Left kidney (tissue), 8 donors: ENCODE measurements at places on chromosomes 5 and 9. TPM values are rescaled to one million over a fixed set of nuclear protein-coding genes. Genes with fewer than 3 reads are reported as not detected.
A peak's percentile ranks its signal among the peaks of the same experiment; 100 is the strongest.

PLEKHG4B gene
- polyA plus RNA-seq = 15.0 TPM

ZNF462 gene
- 37.9 TPM for polyA plus RNA-seq

APBA1 gene
- 17.9 TPM for polyA plus RNA-seq

ACER2 gene
- polyA plus RNA-seq = 13.5 TPM

- no peak for DNase-seq
Measured at GRCh38 chr5:116531635-116532034, 43.0 kb downstream of the SEMA6A start.

GRCh38 chr5:117621921-117622320 lies 1047.3 kb upstream of the SEMA6A start:
- no peak for DNase-seq

DNA sequence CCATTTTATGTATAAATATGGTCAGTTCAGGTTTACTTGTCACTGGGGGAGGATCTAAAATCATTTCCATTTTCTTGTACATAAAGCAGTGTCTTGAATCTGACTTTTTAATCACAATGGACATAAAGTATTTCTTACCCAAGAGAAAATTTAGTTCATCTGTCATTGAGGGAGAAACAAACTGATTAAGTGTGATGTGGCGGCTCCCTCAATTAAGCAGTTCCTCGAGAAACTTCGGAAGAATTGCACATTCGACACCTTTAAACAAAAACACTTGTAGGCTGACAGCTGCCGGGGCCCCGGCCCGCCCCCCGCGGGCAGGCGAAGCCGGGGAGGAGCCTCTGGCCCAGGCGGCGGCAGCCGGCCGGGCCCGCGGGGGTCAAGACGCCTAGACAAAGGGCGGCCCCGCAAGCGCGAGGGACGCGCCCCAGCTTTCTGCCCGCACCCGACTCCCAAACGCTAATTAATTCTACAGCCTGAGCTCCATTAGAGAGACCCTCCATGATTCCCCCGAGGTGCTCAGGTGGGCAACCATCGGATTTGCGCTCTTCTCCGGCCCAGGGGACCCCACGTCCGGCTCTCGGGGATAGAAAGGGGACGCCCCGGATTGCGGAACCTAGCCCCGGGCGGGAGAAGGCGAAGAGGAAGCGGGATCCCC lies 750 bp downstream of the TRIM36 start:
- DNase-seq = peak; percentile 10

- no peak for DNase-seq
Measured at GRCh38 chr9:77909306-77909705, 122.3 kb downstream of the GNAQ start.

DNA sequence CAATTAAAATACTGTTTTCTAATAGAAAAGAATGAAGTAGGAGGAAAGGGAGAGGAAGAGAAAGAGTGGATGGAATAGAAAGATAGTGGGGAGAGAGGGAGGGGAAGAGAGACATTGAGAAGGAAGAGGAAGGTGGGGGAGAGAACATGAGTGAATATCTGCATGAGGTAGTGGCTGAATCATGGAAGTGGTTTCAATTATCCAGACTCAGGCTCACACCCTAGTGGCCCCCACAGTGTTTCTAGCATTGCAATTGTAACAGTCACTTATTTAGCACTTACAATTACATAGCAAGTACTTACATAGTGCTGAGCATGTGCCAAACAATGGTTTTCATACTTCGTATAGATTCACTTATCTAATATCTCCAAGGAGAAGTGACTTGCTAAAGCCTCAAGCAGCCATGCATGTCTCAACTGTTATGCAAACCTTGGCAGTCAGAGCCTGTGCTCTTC lies 72.7 kb downstream of the CAST start:
- DNase-seq = no peak

GRCh38 chr5:15752663-15753285 lies 252.8 kb downstream of the FBXL7 start:
- peak; percentile 25 for DNase-seq

DNA sequence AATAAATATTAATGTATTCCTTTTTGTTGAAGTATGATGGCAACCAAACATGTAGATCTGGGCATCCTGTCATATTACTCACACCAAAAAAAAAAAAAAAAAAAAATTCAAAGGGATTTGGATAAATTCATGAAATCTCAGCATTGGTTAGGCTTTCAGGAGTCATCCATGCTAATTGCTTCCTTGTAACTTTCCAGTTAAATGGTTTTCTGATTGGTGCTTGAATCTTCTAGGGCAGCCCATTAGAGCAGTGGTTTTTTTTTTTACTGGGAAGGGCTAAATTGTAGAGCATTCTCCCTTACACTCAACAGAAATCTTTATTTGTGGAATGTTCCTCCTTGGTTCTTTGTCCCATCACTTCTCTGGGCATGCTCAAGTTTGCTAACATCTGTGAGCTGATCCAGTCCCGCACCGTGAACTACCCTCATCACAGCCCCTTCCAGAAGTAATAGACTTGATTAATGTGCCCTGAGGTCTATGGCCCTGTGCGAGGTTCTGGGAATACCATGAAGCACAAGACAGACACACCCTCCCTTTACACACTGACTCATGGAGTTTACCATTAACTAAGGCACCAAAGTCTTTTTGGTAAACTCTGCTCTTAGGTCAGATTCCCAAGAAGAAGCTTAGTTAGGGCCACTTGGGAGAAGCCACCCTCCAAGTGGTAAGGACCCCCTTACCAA lies 56.0 kb downstream of the RGS3 start:
- no peak for DNase-seq

DNA sequence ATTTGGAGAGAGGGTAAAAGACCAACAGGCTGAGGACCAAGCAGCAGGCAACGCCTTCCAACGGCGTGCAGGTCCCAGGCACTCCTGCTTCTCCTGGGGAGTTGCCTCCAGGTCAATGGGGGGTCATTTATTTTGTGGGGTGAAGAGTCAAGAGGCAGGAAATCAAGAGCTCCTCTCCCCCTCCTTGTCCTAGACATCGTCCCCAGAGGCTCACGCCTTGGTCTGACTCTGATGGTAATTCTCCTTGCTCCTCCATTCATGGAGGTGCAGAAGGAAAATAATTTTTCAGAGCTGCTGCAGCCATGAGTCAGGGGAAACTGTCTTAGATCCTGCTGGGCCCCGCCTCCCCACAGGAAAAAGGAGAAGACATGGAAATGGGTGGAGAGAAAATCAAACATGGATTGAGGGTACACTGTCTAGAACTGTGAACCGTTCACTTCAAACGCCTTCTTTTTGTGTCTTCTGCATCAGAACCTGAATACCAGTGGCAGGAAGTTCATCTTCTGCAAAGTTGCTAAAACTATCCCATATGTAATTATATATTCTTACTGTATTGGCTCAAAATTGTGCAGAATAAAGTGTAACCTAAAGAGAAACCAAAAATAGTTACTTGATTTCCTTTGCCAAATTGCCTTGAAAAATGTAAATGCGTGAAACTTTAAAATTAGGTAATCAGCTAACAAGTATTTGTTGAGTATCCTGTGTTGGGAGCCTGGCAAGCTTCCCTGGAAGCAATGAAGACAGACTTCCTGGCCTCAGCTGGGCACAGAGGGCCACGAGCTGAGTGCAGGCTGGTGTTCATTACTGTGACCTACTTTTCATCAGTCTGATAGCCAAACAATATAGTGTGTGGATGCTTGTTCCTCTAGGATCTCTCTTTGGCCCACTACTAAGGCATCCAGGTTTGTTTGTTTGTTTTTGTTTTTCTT lies 142.0 kb downstream of the CMYA5 start:
- DNase-seq = no peak

DNA sequence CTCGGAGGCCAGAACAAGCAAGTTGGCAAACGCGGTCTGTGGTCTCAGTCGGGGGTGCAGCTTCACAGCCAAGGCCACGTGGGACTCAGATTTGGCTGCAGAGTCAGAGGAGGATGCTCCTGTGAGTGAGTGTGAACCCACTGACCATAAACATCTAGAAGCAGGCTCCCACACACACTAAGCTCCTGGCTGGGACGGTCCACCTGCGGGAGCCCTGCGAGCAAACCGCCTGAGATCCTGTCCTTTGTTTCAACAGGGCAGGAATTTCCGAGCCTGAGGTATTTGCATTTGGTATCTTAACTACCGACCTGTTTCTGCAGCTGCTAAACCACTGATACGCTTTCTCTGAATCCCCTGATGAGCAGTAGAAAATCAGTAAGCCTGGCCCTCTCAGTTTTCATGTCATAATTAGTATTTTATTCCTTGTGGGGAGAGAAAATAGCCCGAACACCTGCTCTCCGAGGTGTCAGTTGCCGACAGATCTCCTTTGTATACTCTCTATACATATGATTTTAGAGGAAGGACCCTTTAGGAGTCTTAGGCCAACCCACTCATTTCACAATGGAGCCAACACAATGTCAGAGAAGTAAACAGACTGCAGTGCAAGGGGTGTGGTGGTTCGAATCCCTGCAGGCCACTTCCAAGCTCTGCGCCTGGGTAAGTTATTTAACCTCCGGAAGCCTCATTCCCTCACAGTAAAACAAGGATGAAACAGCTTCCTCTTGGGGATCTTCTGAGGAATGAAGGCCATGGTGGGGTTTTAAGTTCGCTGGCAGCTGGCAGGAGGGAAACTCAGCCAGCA lies 40.9 kb upstream of the PWWP2A start:
- DNase-seq = no peak

GRCh38 chr9:23543419-23543818 lies 282.6 kb downstream of the ELAVL2 start:
- DNase-seq = no peak

DNA sequence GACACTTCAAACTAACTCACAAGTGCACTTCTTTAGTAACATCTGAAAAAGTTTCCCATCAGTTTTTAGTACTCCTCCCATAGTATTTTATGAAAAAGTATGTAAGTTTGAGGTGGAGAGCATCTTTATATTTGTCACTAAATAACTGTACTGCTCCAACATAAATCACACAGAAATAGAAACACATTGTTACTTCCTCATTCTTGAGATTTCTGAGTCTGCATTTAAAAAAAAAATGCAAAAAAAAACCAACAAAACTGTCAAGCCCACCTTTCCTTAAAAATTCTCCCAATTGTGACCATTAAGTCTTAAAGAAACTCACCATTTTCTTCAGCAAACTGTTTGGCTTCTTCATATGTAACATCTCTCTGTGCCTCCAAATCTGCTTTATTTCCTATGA lies 18.7 kb downstream of the RAB14 start:
- no peak for DNase-seq

DNA sequence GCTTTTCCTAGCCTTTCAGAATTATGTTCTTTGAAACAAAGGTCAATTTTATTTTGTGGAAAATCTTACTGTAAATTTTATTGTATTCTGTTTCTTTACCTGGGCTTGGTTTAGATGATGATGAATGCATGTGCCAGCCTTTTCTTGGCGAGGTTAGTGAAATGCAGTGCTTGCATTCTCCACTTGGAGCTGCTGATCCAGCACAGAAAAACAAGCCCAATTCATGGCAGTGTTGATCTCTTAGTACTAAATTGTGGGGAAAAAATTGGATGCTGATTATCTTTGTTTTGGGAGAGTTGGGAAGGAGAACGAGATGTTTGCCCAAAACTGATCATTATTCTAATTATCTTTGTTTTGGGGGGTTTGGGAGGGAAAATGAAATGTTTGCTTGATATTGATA lies 3.7 kb downstream of the HABP4 start:
- DNase-seq = no peak

DNA sequence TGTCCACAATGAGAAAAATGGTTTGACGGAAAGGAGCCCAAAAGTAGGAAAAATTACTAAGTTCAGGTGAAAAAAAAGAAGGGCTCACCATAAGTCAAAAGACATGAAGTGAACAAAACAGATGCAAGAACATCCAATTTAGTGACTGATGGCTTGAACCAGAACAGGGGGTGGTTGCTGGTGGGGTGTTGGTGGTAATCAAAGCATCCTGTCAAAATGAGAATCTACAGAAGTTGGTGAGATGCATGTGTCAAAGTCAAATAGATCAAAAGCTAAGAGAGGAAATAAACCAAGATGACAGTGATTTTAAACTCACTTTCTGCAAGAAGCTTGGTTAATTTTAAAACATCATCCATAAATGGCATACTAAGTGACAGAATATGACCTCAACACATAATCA lies 117.4 kb downstream of the MLLT3 start:
- DNase-seq = no peak

DNA sequence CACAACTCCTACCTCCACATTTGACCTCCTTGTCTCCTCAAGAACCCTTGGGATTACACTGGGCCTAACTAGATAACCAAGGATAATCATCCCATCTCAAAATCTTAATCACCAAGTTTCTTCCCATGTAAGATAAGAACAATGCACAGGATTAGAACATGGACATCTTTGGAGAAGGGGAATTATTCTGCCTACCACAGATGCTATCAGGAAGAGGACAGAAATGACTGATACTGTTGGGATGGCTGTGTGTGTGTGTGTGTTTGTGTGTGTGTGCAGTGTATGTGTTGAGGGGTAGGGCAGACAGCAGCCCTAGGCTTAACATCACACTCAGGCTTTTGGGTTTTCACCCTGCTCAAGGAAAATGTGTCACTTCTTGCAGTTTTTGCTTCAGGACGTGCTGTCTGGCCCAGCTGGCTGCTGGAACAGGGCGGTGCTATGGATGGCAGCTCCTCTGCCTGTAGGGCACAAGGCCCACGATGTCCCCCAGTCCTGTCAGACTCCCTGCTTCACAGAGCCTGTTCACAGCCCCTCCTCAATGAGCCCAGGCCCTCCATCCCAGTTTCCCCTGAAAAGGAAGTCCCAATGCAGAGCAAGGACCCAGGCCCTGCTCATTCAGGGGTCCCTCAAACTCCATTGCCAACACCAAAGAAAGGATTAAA lies 7.7 kb downstream of the CA9 start:
- DNase-seq = no peak

DNA sequence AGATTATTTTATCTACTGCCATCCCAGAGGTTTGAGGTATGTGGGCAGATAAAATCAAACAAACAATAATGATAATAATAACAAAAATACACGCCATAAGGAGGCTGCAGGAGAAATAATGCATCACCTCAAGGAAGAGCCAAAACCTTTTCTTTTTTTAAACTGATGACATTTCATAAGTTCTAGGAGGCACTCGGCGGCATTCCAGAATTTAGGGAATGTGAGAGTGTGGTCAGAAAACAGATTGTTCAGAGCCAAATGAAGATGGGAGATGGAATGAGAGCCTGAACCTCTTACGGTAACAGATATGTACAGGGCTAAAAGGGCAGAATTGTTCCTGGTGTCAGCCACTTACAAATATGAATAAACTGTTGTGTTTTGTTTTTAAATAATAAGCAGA lies 615.0 kb upstream of the CHD1 start:
- DNase-seq = no peak
